GM19239 (cell line): ENCODE measurements at places on chromosomes 4 and X.
A peak's percentile ranks its signal among the peaks of the same experiment; 100 is the strongest.

DNA sequence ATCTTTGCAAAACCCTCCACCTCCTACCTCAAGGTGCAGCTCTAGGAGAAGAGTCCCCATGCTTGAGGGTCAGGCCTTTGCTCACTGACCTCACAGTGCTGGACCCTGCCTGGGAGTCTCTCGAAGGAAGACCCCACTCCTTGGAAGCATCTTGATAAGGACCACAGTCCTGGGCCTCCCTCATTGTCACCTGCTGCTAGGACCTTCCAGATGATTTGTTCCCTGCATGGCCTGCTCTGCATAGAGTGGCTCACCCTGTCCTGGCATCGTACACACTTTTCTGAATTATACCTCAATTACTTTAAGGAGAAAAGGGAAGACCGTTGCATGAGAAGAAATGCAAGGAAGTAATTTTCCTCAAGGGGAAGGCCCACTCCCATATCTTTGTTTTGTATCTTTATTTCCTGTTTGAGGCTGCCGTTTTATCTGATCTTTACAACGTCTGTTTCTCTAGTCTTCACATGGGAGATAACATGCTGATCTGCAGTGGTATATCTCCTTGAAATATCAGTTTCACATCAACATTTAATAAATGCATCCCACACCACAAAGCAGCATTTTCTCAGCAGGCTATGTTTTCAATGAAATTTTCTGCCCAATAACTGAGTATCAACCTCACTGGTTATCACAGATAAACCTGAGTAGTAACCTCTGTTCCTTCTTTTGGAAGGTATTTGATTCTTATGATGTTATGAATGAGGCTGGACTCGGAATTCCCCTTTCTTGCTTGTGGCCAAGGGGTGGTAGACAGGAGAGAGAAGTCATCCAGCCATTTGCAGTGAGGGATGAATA lies 15.0 kb upstream of the AKAP17A start:
- no peak for DNase-seq

GRCh38 chrX:97539970-97540519 lies 656.3 kb downstream of the RPA4 start:
- no peak for DNase-seq

- DNase-seq, result no peak
Measured at GRCh38 chrX:71573590-71573989, 4.6 kb upstream of the GCNA start.

GRCh38 chrX:12686331-12686730 lies 104.9 kb upstream of the PRPS2 start:
- DNase-seq, result no peak

GRCh38 chr4:24999392-25000089 lies 31.2 kb downstream of the LGI2 start:
- no peak for DNase-seq

GRCh38 chr4:164446516-164446915 lies 307.4 kb upstream of the SMIM31 start:
- DNase-seq, result no peak

GRCh38 chr4:99968330-99968729 lies 18.3 kb upstream of the H2AZ1 start:
- DNase-seq, result no peak

- DNase-seq, result peak; percentile 18
Measured at GRCh38 chr4:138967313-138967712, 48.3 kb upstream of the NOCT start.

DNA sequence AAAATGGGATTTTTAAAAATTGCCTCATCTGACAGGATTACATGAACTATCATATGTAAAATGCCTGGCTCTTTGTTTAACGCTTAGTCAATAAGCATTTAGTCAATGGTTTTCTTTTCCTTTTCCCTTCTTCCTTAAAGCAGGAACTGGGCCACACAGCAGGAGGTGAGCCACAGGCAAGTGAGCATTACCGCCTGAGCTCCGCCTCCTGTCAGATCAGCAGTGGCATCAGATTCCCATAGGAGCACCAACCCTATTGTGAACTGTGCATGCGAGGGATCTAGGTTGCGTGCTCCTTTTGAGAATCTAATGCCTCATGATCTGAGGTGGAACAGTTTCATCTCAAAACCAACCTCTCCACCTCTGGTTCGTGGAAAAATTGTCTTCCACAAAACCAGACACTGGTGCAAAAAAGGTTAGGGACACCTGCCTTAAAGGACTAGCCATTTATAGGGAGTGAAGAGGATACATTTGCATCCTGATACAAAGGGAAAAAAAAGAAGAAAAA lies 306.1 kb downstream of the FBXW7 start:
- no peak for DNase-seq

- DNase-seq, result no peak
Measured at GRCh38 chrX:12958059-12958458, 16.9 kb upstream of the TMSB4X start.

- no peak for DNase-seq
Measured at GRCh38 chr4:153166716-153167501, 37.3 kb upstream of the TRIM2 start.

- DNase-seq, result no peak
Measured at GRCh38 chr4:42683393-42683792, 26.5 kb upstream of the ATP8A1 start.

DNA sequence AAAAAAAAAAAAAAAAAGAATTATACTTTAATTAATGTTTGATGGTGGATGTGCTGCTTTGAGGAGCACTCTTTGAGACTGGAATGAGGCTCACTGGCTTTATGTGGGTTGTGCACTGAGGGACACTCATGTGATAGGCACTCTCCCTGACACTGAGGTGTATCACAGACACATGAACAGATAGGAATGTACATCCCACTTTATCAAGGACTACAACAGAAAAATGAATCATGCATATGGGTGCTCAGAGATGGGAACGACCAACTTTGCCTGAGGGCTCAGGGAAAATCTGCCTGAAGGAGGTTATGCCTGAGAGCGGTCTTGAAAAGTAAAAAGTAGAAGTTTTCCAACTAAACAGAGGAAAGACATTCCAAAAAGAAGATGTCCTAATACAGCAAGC lies 97.7 kb upstream of the RBPJ start:
- DNase-seq, result no peak

DNA sequence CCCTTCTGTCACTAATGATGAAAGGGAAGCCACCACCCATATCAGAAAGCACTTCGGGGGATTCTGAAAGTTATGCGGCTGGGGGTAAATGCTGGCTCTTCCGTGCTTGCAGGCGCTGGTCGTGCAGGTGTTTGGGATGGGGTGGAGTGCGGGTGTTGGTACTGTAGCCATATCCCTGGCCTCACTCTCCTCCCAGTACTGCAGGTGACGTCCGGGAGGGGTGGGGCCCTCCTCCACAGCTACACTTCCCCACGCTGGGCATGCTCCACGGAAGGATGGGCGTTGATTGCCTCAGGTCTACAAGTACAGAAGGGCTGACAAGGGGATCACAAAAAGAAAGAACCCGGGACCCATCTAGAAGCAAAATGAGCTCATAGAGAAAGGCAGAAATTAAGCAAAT lies 48.6 kb upstream of the CLDN24 start:
- no peak for DNase-seq

- no peak for DNase-seq
Measured at GRCh38 chr4:73815145-73815544, 21.3 kb upstream of the CXCL6 start.

- no peak for DNase-seq
Measured at GRCh38 chr4:169922632-169923276, 103.4 kb downstream of the MFAP3L start.

DNA sequence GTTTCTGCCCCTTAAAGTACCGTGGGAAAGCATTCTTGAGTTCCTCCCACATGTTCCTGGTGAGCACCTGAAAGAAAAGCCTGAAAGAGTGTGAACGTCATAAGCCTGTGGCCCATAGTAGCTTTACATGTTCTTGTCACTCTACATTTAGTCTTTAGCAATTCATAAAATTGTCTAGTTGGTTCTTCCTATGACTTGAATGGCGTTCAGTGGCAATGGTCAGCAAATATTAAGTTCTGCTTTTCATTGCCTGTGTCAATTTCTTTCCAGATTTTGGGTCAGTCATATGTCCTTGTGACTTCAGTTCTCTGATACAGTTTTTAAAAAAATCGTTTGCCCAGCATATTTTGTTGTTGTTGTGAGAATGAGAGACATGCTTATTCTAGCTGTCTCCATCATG lies 650.0 kb upstream of the BOD1L1 start:
- DNase-seq, result no peak

DNA sequence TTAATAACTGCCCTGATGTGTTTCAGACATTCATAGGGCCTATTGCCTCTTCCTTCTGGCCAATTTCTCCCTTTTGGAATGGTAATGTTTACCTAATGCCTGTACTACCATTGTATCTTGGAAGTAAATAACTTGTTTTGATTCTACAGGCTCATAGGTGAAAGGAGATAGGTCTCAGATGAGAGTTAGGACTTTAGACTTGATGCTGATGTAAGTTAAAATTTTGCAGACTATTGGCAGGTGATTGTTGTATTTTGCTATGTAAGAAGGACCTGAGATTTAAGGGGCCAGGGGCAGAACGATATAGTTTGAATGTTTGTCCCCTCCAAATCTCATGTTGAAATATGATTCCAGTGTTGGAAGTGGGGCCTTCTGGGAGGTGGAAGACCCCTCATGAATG lies 215.5 kb downstream of the SLC39A8 start:
- DNase-seq, result no peak

- no peak for DNase-seq
Measured at GRCh38 chrX:109695637-109696036, 37.4 kb downstream of the ACSL4 start.

- DNase-seq, result no peak
Measured at GRCh38 chr4:173424899-173425805, 26.2 kb upstream of the SCRG1 start.

DNA sequence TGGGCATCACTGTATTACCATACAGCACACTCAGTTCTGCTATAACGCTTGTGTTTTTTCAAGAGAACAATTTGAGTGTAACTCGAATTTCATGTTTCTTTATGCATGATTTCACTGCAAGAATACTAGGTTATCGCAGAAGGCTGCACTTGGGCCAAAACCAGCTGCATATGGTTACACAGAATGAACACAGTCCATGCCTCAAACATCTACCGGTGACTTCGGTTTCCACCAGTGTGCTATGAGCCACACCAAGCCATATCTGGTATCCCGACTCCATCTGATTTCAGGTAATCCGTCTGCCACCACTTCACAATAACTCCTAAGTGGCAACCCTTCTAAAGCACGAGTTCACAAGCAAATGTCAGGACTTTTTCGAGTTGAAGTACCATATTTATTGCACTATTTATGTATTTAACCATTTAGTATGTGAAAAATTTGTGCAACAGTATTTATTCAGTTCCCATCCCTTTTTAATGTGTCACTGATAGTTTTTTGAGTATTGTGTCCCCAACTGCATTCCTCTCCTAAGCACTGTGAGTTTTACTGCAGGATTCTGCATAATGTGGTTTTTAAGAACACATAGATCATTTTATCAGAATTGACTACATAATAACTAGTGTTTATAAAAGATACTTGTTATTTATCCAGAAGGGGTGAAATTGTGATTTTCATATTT lies 111.8 kb downstream of the APBB2 start:
- no peak for DNase-seq

DNA sequence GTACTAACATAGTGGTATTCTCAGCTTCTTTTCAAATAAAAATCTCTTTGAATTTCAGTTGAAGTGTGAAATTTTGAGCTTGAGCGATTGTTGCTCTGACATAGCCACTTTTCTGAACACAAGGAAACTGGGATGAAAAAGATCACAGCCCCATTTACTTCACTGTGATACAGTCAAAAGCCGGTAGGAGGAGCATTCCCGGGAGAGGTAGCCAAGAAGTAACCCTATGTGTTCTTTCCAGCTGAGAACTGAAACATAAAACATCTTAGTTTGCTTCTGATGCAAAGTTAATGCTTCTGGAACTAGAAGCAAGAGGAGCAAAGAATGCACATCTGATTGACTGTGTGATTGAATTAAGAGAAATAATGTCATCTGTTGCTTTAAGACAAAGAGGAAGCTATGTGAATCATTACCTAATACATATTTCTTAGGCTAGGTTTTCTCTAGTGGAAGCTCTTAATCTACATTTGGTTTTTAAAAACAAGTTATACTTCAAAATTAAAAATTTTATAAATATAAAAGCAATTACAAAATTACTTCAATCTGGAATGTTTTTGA lies 88.3 kb upstream of the UNC5C start:
- no peak for DNase-seq

DNA sequence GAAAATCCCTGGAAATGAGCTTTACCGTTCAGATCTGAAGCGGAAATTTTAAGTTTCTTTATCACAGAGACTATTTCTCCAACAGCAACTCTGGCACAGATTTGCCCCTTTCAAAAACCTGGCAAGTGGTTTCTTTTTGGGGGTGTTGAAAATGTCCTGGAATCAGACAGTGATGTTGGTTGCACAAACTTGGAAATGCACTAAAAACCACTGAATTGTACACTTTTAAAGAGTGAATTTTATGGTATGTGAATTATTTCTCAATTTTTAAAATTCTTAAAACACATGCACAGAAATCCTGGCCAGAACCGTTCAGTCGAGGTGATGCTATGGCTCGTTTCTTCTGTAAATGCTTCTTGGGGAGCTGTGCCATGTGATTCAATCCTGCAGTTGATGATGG lies 121.2 kb upstream of the RBPJ start:
- DNase-seq, result no peak

DNA sequence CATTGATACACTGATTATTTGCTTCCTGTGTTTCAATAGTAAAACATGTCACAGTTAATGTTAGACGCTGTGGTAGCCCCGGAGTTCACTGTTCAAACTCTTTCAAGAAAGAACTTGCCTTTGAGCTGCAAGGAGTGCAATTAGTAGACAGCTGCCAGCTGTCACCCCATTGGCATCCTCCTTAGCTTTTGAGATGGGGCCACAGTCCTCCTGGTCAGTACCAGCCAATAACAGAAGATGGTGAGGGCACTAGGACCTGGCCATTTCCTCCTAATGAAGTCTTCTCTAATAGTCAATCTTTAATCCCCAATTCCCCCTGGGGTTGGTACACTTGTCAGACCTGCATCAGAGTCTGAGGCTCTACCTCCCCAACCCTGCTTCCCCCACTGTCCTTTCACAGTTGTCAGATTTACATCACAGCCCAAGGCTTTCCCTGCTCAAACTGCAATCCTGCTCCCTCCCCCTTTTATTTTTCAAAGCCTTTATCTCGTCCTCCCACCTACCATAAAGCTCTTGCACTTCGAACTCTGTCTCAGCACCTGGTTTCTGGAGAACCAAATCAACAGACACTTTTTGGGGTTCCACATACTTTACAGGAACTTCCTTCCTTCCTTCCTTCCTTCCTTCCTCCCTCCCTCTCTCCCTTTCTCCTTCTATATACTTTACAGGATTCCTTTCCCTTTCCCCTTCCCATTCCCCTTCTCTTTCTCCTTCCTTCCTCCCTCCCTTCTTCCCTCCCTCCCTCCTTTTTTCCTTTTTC lies 182.0 kb downstream of the RASL11B start:
- DNase-seq, result no peak

- DNase-seq, result no peak
Measured at GRCh38 chr4:73902038-73902637, 32.9 kb downstream of the CXCL1 start.

DNA sequence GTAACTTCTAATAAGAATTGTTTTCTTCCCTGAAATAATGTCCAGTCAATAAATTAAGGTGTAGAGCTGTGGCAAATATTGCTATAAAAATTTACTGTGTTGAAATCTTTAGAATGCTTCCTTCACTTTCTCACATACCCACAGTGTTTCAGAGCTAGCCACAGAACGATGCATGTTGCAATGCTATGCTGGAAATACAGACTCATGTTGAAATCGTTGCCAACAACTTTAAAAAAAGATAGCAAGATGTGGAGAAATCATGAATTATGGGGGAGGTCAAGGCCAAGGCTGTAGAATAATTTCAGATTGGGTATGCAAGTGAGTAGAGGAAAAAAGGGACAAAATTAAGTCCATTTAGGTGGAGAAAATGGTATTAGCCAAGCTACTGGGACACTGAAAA lies 204.8 kb downstream of the VEGFC start:
- no peak for DNase-seq

- DNase-seq, result no peak
Measured at GRCh38 chr4:4952273-4952672, 67.0 kb downstream of the CYTL1 start.
